ENCODE measurements at places on chromosomes 2 and 18.

DNA sequence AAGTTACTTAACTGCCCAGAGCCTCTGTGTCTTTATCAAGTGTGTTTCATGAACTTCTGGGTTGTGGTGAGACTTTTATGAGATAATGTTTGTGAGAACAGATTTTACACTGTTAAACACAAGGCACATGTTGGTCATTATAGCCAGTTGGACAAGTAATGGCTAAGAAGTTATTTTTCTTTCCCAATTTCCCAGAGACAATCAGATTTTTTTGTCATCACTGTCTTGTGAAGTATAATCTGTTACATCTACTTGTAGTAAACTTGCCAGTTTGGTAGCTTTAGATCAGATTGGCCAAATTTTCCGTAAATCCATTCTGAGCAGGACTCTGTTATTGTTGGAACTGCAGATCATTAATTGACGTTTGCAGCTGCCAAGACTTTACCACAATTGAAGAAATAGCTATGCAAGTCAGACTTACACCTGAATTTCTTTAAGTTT, 838.8 kb downstream of the SLC4A3 start:
- DNase-seq: no peak

DNA sequence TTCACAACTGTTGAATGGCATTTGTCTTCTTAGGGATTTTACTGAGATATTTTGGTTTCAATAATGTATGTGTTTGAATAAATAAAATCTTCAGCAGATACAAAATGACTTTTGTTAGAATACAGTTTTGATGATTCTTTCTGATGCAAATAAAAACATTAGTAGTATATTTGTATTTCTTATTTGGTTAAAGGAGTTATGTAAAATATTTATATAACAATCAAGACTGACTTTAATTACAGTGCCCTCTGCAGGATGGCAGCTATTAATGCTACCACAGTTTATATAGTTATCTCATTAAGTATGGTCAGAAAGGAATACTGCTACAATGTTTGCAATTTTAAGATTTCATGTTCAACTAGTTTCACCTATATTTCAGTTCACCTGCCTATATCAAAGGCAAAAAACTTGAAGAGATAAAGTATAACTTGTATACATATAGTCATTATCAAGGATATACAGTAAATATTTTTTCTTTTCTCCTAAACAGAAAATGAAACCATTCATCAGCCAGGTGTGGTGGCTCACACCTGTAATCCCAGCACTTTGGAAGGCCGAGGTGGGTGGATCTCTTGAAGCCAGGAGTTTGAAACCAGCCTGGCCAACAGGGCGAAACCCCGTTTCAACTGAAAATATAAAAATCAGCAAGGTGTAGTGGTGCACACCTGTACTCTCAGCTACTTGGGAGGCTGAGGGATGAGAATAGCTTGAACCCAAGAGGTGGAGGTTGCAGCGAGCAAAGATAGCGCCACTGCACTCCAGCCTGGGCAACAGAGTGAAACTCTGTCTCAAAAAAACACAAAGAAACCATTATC, 19.8 kb downstream of the ARL5A start:
- no peak for DNase-seq

- no peak for DNase-seq
These were observed 354.9 kb upstream of the CDH20 start for GRCh38 chr18:60978338-60978737.

GRCh38 chr2:207746131-207746530, 23.6 kb downstream of the FZD5 start:
- DNase-seq: peak; percentile 58

GRCh38 chr18:7848054-7848412, 280.9 kb downstream of the PTPRM start:
- no peak for DNase-seq

- no peak for DNase-seq
These were observed 13.8 kb upstream of the CCDC102B start for GRCh38 chr18:68784071-68784470.

- peak; percentile 36 for DNase-seq
These were observed 467.2 kb downstream of the SPAG16 start for GRCh38 chr2:213751446-213751845.

DNA sequence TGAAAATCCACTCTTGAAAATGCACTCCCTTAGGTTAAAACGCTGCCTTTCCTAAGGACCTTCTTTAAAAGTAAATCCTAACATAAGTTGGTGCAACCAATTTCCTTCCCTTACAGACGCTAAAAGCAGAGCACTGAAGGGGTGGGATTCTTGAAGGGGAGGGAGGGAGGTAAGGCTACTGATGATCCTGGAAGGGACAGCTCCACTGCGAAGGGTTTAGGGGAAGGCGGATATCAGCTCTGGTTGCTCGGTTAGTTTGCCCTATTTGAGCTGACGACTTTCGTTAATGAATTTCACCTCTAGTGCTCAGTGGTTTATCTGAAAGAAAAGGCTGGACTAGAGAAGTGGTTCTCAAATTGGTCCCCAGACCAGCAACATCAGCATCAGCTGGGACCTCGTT, 49.7 kb upstream of the SIGLEC15 start:
- DNase-seq: no peak

DNA sequence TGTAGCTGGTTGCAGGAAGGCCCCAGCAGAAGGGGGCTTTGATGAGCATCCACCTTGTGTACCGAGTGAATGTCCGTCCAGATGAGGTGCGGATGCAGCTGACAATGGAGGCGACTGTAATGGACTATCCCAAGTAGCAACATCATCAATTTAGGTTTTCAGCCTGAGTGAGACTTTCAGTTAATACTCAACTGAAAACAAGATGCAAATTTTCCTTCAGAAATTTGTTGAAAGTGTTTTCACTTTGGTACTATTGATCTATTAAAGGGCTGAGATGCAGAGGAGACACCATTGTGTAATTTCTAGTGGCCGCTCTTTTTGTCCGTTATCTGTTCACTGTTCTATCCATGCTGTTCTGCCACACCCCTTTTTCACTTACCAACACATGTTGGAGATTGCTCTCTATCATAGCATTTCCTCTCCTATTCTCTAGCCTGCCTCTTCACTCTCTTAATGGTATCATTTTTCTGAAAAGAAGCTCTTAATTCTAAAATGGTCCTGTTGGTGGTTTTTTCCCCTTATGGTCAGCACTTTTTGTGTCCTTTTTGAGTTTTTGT, 12.0 kb upstream of the CASP8 start:
- peak; percentile 25 for DNase-seq

GRCh38 chr18:10054366-10054765, 140.6 kb downstream of the VAPA start:
- no peak for DNase-seq

DNA sequence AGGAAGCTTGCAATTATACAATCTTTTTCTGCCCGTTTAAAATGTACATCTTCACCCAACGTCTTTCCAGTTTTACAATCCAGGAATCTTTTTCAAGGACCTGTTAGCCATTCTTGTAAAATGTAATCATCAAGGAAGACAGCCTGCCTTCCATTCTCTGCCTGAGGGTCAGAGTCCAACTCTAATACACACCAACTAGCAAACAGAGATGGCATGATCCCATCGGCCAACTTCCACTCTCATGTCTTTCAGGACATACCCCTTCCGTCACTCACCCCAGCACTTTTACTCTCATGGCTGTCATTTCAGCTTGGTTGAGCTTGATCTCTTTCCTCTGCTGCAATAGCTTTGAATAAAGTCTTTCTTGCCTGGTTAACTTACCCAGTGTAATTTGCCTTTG, 172.5 kb upstream of the NETO1 start:
- no peak for DNase-seq

DNA sequence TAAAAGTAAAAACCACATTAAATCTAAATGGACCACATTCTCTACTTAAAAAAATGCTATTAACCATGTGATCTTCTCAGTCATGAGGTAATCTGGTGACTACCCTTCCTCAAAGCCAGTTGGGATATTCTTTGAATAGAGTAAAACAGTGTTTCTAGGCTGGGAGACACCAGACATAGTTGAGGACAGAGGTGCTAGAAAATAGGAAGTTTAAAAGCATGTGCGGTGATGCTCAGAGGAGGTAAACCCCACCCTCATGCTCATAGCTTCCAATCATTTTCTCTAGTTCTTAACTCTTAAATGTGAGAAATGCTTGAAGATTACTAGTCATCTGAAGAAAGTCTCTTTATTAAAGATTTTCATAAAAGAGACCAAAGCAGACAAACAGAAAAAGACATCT, 30.7 kb upstream of the ELAC1 start:
- DNase-seq: no peak

DNA sequence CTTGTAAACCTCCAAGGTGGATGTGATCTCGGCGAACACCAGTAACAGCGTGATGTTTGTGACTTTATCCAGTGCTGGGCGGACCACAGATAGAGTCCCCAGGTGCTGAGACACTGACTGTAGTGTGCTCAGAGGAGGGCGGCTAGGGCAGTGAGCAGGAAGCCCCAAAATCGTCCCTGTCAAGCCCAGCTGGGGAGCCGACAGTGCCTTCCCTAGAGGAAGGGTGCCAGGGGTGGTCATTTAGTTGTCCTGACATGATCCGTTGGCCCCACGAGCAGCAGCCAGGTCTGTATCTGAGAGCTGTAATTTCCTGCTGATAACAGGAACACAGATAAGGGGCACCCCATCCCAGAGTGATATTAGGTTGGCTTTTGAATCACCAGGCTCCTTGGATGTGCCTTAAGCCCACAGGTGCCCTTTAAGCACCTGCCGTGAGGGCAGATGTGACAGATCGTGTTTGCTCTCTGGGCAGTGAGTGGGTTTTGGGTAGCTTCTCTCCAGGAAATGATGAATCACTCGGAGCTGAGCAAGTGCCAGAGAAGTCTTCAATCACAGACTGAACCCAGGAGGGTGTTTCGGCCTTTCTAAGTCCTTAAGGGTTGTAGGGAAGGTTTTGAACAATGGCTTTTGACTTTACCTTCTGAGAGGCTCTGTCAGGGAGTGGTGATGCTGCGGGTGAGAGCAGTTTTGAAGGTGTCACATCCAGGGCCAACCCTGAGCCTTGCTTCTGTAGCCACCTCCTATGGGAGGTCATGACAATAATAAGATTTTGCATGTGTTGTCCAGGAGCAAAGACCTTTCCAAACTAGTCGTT, 7.7 kb downstream of the LPIN1 start:
- peak; percentile 51 for DNase-seq

DNA sequence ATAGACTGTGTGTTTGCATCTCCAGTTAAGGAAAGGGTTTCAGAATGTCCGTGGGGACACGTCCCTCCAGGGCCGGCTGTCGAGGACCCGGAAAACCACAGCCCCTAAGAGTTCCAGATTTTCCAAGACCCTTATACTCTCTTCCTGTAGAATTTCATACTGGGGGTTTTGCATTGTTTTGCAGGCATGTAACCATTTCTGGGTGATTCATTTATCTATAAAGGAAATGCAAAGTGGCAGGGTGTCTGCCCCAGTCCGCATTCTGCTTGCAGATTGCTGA, 8.5 kb downstream of the SP9 start:
- DNase-seq: no peak

DNA sequence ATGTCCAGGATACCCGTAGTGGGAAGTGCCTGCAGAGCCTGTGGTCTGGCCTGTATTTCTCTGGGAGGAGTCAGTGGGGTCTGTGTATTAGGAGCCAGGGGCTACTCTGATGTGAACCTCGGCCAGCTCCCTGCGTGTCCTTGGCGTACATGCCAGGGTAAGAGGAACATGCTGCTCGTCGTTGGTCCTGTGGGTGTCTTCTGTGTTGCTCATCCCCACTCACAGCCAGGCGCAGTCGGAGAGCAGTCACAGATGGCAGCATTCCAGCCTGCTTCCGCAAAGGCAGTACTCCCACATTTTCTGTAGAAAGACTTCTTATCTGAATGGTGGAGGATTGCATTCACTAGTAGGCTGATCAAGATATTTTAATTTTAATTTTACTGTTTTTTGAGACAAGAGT, 84.9 kb downstream of the DGKD start:
- no peak for DNase-seq

DNA sequence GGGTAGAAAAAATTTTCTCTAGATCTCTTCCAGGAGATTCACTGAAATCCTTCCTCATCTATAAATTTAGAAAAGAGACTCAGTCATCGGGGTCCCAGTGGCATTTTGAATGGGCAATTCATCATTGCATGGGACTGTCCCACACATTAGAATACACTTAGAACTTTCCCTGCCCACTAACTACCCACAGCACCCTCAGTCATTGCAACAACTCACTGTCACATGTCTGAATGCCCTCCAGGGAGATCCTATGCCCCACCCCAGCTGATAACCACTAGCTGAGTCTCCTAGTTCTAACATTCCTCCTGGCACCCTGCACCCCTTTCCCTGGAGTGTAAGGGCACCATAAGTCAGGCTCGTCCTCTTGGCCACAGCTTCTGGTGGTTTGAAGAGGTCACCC, 89.6 kb downstream of the INSIG2 start:
- no peak for DNase-seq

GRCh38 chr2:120299004-120299403, 46.4 kb downstream of the RALB start:
- no peak for DNase-seq

- DNase-seq: no peak
These were observed 14.9 kb upstream of the IL1RL1 start for GRCh38 chr2:102296449-102296848.

- DNase-seq: no peak
These were observed 1673.3 kb downstream of the LRP1B start for GRCh38 chr2:140457483-140457882.

DNA sequence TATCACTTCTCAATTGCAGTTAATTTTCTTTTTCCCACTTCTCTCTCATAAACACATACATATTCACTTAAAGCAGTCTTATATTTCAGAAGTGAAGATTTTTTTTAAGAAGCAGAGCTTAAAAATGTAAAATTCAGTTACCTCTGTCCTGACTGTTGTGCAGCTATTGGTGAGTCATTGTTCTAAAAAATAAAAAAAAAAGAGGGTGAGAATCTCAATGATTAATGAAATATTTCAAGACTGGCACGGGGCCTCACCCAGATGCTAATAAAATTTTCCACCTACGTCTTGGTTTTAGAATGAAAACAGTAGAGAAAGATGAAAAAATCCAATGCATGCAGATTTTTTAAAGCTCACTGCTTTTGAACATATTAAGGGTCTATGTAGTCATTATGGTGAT, 67.7 kb downstream of the RDH14 start:
- no peak for DNase-seq

DNA sequence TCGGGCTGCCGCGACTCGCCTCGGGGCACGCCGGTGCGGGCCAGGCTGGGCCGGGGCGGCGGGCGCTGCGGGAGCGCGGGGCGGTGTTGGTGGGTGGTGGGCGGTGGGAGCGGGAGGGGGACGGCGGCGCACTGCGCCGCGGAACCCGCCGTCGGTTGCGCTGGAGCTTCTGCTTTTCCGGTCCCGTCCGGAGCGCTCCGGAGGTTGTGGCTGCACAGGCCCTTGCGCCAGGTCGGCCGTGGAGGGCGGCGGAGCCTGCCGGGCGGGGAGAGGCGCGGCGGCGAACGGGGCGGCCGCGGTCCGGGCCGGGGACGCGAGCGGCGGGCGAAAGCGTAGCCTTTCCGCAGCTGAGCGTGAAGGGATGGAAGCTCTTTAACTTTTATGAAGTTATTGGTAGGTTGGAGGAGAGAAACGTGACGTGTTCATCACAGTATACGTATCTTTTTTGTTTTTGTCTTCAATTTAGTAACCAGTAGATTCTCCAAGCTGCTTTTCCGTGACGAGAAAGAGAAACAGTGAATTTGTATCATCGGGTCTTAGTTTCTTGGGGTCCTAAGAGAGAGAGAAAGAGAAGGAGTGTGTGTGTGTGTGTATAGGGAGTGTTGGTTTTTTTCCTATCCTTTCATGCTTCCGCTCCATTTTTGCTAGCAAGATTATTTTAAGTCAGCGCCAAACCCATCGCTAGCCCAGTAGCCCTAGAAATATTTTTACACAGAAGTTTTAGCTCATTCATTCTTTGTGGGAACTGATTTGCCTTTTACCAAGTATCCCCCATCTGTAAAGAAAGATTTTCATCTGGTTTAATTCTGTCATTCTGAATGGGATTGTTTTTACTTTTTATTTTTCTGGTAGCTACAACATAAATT, 535 bp downstream of the ATG4B start:
- peak; percentile 81 for DNase-seq

Data from GM20000 (cell line).